ENCODE measurements at places on chromosomes 6 and 20. TPM values are rescaled to one million over a fixed set of nuclear protein-coding genes. Genes with fewer than 3 reads are reported as not detected.

Gene HLA-DOA
- polyA plus RNA-seq: 5.1 TPM

Gene PAK5
- polyA plus RNA-seq: 0.46 TPM

Gene CST2
- polyA plus RNA-seq: not detected

GRCh38 chr6:102149191-102149590, 755.7 kb downstream of the GRIK2 start:
- DNase-seq: no peak

- DNase-seq: no peak
Measured at GRCh38 chr20:32064667-32065066, 12.6 kb downstream of the HCK start.

DNA sequence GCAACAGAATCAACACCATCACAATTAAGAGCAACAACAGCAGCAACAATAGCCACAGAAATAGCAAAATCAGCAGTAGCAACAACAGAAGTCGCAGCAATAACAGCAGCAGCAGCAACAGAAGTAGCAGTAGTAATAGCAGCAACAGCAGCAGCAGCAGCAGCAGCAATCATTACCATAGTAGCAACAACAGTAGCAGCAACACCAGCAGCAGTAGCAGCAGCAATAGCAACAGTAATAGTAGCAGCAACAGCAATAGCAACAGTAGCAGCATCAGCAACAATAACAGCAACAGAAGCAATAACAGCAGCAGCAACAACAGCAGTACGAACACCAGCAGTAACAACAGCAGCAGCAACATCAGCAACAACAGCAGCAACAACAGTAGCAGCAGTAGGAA, 39.8 kb downstream of the SLC22A2 start:
- no peak for DNase-seq
